ENCODE measurements at places on chromosomes 3 and 15.

DNA sequence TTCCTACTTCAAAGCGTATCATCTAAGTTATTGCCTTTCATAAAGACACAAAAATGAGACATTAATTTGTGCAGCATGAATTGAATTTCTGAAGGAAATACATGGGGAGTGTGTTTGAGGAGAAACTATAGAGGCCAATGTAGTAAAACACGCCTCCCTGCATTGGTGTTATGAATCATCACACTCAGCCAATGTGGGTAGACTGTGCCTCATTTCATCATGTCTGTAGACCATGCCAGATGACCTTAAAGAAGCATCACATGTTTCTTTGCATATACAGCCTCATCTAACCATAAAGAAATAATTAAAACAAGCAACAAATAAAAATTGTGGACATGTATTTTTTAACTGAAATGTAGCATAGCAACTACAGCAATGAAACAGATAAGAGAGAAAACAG, 486.0 kb upstream of the ADAMTS9 start:
- DNase-seq, result no peak

DNA sequence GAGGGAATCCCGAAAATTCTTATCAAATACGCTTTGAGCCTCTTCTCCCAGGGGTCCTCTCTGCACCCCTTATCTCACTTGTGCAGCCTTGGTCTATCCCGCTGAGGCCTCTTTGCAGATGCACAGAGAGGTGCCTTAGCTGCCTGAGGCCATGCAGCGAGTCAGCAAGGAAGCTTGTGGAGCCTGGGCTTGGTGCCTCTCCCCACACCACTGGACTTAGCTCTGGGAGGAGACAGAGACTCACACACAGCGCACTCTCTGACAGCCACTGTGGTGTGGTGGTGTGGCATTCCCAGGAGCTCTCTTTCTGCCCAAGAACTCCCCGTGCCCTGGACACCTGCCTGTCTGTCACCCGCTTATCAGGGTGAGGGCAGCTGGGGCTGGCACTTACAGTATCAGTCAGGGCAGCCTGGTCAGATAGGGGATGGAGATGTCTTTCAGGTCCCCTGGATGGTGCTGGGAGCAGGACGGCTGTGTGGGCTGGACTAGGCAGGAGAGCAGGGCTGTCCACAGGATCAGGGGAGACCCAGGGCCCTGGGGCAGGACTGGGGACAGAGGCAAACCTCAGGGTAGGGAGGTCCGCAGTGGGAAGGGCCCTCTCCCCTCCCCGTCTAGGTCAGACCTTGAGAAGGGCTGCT, 10.2 kb upstream of the LINGO1 start:
- DNase-seq, result no peak

GRCh38 chr3:13857702-13858380, 22.0 kb downstream of the WNT7A start:
- no peak for DNase-seq

GRCh38 chr15:57493351-57493750, 98.4 kb upstream of the MYZAP start:
- DNase-seq, result no peak

DNA sequence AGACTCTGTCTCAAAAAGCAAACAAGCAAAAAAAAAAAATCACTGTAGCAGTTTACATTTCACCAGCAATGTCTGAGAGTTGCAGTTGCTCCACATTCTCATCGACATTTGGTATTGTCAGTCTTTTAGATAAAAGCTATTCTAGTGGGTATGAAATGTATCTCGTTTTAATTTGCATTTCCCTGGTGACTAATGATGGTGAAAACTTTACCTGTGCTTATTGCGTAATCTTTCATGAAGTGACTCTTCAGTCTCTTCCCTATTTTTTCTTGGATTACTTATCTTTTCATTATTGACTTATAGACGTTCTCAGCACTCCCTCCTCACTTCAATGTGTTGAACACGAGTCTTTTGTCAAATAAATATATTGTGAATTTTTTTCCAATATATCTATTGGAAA, 37.2 kb upstream of the CLSTN2 start:
- DNase-seq, result no peak

DNA sequence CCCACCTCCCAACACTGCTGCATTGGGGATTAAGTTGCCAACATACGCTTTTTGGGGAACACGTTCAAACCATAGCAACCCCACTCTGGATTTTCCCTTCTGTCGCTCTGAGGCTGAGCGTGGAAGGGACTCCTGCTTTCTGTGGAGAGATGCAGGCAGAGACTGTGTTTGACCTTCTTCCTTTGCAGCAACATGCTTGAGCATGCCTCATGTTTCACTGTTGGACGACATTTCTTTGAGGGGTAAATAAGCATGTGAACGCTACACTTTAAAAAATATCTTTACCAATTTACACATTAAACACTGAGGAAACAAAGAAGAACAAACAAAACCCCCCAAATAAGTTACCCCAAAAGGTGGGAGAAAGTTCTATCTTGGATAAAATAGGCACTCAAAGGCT, 14.2 kb upstream of the MAPK6 start:
- DNase-seq, result no peak

GRCh38 chr15:51425517-51426040, 84.1 kb downstream of the GLDN start:
- no peak for DNase-seq

GRCh38 chr3:1439395-1439794, 346.6 kb downstream of the CNTN6 start:
- no peak for DNase-seq

GRCh38 chr15:99925661-99926461, 192.6 kb upstream of the LYSMD4 start:
- DNase-seq, result peak; percentile 41

DNA sequence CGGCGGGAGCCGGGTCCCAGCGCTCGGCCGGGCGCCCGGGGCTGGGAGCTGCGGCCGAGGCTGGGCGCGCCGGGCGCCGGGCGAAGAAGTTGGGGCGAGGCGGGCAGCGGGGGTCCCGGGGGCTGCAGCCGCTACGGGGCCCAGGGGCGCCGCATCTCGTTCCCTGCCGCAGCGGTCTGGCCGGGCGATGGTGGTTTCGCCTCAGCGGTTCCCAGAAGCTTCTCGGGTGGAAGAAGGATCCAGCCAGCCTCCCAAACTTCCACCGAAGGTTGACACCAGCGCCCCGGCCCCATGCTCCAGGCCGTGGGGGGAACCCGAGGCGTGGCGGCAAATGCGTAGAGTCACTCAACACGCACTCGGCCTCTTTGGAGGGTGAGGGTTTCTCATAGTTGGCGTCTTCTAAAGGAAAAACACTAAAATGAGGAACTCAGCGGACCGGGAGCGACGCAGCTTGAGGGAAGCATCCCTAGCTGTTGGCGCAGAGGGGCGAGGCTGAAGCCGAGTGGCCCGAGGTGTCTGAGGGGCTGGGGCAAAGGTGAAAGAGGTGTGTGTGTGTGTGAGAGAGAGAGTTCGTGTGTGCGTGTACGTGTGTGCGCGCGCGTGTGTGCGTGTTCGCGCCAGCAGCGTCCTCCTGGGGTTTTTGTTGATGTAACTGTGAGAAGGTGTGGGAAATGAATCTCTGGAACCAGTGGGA, 940 bp downstream of the BOC start:
- no peak for DNase-seq

DNA sequence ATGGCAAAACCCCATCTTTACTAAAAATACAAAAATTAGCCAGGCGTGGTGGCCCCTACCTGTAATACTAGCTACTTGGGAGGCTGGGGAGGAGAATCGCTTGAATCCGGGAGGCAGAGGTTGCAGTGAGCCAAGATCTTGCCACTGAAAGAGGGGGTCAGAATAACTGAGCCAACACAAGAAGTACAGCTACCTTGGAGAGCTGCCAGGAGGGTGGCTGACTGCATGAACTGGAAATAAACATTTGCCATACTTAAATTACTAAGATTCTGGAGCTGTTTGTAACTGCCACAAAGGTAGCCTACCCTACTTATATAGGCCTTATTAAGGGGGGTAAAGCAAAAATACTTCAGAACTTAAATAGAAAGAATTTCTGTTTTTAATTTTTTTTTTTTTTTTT, 15.4 kb upstream of the PIK3CB start:
- DNase-seq, result no peak

DNA sequence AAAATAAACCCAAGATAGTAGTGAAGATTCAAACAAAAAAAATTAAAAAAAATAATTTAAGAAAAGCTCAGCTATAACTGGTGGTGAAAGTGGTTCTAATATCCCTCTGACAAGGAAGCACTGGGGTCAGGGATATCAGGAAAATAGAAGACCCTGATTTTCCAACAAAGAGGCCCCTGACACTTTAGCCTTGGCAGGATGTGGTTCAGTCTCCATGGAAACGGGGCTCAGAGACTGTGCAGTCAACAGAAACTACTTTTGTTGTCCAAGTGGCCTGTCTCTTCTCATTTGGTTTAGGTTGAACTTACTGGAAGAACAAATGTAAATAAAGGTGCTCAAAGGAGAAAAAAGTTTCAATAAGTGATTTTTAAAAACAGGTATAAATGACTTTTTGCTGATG, 27.2 kb downstream of the INTS14 start:
- no peak for DNase-seq

DNA sequence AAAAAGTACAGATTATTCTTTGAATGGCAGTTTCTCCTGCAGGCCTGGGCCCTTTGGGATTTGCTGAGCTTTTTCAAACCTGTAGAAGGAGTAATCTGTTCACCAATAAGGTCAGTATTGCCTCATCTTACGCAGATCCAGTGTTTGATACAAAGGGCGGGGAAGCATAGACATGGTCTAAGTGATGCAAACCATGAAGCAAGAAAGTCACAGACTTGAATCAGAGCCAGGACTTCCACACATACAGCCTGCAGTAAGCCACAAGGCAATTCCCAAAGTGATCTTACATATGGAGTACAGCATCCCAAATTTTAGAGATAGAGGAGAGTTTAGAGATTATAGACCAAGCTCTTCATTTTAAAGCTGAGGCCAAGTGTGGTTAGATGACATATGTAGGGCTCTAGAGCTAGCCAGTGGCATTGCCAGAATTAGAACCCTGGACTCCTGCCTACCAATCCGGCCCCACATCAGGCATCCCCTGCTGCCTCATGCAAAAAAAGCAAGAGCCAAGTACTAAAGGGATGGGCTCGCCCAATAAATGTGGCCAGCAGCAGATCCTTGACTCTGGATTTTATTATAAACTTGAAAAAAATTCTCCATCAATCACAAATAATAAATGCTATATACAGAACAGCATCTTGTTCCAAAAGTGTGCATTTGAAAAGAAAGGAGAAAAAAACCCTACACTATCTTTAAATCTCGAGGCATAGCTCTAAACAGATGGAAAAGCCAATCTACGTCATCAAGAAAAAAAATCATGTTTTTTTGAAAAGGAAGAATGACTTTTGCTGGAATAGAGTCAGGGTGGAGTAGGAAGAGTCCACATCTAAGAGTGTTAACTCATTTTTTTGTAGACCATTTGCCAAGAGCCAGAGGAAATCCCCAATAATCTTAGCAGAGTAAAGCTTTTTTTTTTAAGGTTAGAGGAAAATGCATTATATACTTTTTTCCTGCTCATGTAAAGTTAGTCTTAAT, 24.0 kb downstream of the ABI3BP start:
- no peak for DNase-seq

DNA sequence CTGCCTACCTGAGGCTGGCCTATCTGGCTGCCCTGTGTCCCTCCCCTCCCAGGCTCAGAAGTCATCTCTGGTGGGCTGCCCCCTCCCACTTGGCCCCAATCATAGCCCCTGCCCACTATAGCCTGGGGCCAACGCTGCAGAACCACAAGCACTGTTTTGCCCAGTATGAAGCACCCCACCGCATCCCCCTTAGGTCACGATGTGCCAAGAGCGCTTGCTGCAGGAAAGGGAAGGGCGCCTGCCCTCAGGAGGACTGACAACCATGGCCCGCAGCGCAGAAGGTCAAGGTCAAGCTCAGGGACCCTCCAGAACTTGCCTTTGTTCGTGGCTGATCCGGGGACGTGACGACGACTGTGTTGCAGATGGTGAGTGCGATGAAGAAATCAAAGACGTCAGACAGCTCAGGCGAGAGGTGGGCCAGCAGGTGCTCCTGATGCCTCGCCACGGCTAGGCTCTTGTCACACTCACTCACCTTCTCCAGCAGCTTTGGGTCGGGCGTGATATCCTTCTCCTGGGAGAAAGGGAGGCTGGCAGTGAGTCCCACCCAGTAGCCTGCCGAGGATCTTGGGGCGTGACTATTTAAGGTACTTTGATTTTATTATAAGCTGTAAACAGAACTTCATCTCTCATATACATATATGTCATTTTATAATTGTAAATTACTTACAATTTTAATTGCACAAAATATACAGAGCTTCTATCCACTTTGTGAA, 146.6 kb downstream of the ATP10A start:
- DNase-seq, result no peak

DNA sequence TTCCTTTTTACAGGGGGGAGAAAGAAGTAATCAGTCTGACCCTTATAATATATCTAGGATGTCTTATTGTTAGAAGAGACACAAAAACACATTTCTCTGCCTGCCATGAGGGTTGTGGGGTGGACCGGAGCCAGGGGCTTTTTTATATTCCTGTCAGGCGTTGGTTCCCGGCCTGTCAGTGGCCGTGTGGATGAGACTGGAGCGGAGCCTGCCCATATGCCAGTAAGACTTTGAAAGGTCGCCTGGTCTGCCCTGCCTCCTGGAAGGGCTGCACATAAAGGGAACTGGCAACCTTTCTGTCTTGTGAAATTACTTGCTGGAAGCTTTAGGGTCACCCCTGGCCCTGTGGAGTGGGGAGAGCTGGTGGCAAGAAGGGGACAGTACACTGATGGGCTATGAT, 34.7 kb downstream of the MAP3K13 start:
- no peak for DNase-seq

DNA sequence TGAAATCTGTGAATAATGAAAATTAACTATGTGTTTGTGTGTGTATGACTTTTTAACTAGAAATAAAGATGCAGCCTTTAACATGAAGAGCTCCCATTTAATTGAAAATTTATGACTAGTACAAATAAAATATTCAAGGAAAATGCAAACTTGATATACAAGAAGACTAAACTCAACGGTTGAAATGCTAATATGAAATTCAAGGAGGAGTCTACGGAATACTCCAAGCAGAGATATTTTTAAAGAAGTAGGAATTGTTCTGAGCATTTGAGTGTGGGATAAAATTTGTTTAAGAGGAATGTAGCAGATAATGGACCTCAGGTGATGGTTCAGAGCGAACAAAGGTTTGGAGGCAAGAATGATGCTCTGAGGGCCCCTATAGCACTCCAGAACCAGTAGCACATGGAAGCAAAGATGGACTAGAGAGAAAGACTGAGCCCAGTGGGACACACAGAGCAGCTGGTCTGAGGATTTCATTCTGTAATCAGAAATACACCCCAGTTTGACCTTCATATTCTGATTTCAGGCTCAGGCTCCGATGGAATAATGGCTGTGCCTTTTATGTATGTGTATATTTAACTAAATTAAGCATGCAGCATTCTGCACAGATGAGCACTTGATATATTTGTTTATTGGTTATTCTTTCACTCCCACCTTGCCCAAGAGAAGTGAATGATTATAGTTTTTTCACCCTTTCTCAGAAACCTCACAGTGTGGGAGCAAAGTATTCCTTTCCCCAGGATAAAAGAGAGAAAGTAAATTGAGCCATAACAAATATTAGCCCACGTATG, 227.1 kb downstream of the ZPLD1 start:
- DNase-seq, result no peak

GRCh38 chr15:44315126-44315525, 26.6 kb downstream of the GOLM2 start:
- DNase-seq, result no peak

Measured in stimulated activated CD4-positive, alpha-beta T cell treated with anti-CD3 and anti-CD28 coated beads, Interleukin-1b, Interleukin-23, amount 100 ng/mL, for 24 hours (primary cell).